ENCODE measurements at places on chromosomes 6 and 20. TPM values are rescaled to one million over a fixed set of nuclear protein-coding genes. Genes with fewer than 3 reads are reported as not detected.
A peak's percentile ranks its signal among the peaks of the same experiment; 100 is the strongest.

The KIF25 gene
- 0.29 TPM for total RNA-seq

DNA sequence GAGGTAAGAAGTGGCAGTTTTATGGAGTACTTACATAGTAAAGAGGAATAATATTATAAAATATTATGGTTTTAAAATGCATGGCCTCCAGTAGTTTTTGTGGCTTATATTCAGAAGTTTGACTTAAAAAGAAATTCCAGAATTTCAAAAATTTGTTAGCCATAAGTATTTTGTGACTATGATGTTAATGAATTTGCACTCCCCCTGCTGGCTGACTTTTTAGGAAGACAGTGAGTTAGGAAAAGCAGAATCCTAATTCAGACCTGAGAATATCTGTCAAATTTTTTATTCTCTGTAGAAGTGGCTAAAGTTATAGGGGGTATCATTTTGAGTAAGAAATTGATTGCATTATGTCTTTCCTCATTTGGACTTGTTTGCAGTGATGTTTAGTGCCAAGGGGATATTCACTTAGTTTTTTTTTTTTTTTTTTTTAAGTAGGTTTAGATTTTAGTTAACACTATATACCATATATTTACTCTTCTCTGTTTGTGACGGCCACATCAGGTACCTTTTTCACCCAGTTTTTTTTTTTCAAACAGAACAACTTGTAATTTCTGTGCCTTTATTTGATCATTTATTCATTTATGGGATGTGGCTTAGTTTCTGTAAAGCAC lies 40.8 kb downstream of the ZFAND3 start:
- H3K36me3 ChIP-seq: peaks cover 11% of the 10 kb centered on the region
- no peaks in the 10 kb centered on the region for H3K4me1 ChIP-seq
- H3K27ac ChIP-seq: no peak overlapping the region
- H3K27me3 ChIP-seq: no peaks in the 10 kb centered on the region
- H3K4me3 ChIP-seq: no peak overlapping the region

- no peaks in the 10 kb centered on the region for H3K27me3 ChIP-seq
- H3K36me3 ChIP-seq: no peaks in the 10 kb centered on the region
- H3K4me3 ChIP-seq: no peak overlapping the region
- H3K4me1 ChIP-seq: no peaks in the 10 kb centered on the region
Measured at GRCh38 chr6:124765280-124765679, 197.0 kb upstream of the RNF217 start.

- no peak for DNase-seq
- peaks cover 29% of the 10 kb centered on the region for H3K27me3 ChIP-seq
- peaks cover 7% of the 10 kb centered on the region for H3K4me1 ChIP-seq
- H3K27ac ChIP-seq: no peak overlapping the region
Measured at GRCh38 chr20:677957-678356, 2.4 kb upstream of the SCRT2 start.

DNA sequence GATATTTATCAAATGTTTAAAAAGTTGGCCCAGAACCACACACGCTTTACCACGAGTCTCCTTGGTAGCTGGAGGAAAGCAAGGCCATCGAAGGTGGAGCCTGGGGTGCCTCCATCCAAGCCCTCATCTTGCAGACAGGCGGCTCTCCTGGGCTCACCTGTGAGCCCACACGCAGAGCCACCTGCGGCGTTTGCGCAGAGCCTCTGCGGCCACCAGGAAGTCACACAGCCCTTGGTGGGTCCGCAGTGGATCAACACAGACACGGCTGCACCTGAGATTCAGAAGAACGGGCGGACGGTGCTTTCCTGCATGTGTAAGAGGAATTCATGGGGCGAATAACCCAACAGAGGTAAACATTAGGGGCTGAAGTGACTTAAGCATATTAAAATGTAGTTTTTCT lies 24.5 kb upstream of the SMOC2 start:
- DNase-seq: no peak
- H3K4me1 ChIP-seq: no peaks in the 10 kb centered on the region
- H3K36me3 ChIP-seq: no peaks in the 10 kb centered on the region

GRCh38 chr6:108651340-108652227 lies 90.9 kb downstream of the FOXO3 start:
- H3K4me3 ChIP-seq: no peak overlapping the region
- H3K27ac ChIP-seq: peak overlapping the region; percentile 91
- no peaks in the 10 kb centered on the region for H3K27me3 ChIP-seq
- DNase-seq: peak; percentile 35
- H3K4me1 ChIP-seq: peaks cover 54% of the 10 kb centered on the region

The RIPPLY2 gene
- not detected for total RNA-seq

DNA sequence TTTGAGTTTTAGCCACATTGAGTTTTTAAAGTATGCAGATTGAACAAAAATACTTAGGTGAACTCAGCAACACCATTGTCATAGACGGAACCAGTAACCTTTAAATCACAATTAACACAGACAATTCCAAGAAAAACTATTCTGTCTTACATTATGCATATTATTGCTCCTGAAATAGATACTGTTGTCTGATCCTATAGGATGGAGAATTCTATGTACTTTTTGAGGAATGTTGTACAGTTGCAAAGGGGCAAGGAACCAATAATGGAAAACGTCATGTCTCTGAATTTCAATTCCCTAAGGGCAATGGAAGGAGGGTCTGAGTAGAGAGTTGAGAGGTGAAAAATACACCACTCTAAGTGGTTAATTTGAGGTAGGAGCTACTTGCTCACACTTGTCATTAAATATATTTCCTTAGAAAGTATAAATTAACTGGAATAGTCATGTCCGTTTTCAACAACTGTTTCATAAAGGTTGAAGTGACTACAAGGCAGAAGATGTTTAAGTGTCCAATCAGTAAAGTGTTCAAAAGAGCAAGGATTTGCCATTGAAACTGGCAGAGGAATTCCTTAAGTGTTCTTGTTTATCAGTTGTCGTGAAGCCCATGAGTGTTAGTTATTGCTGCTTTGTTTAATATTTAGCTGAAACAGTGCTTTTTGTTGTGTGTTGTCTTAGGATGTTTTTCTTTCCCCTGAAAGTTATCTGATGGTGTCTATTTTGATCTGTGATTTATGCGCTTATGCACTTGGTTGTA lies 1.3 kb downstream of the NKAIN2 start:
- no peak overlapping the region for H3K27ac ChIP-seq
- DNase-seq: no peak
- no peak overlapping the region for H3K4me3 ChIP-seq
- peaks cover 9% of the 10 kb centered on the region for H3K4me1 ChIP-seq

DNA sequence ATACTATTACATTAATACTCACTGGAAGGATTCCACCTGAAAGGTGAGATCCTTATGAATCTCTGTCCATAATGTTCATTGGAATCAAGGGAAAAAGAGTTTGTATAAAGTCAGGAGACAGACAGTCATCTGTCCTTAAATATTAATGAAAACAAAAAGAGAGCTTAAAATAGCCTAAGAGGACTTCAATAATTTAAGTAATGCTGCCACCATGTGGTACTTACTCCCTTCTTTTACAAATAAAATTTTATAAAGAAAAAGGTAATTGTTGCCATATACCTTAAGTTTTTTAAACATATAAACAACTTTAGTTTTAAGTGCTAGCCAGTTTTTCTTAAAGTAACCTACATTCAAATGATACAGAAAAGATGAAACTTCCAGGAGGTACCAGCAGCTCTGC lies 5.1 kb downstream of the BLOC1S5 start:
- H3K4me3 ChIP-seq: no peak overlapping the region
- peaks cover 11% of the 10 kb centered on the region for H3K4me1 ChIP-seq
- no peaks in the 10 kb centered on the region for H3K27me3 ChIP-seq
- peaks cover 55% of the 10 kb centered on the region for H3K36me3 ChIP-seq

The PROKR2 gene
- not detected for total RNA-seq

GRCh38 chr6:1756472-1757129 lies 146.9 kb downstream of the FOXC1 start:
- DNase-seq: peak; percentile 33
- H3K36me3 ChIP-seq: no peaks in the 10 kb centered on the region
- H3K27me3 ChIP-seq: no peaks in the 10 kb centered on the region
- H3K4me1 ChIP-seq: no peaks in the 10 kb centered on the region
- no peak overlapping the region for H3K27ac ChIP-seq

- no peak overlapping the region for H3K4me3 ChIP-seq
- no peaks in the 10 kb centered on the region for H3K27me3 ChIP-seq
- H3K36me3 ChIP-seq: no peaks in the 10 kb centered on the region
- H3K4me1 ChIP-seq: peaks cover 11% of the 10 kb centered on the region
Measured at GRCh38 chr20:44759595-44759994, 13.9 kb downstream of the KCNK15 start.

DNA sequence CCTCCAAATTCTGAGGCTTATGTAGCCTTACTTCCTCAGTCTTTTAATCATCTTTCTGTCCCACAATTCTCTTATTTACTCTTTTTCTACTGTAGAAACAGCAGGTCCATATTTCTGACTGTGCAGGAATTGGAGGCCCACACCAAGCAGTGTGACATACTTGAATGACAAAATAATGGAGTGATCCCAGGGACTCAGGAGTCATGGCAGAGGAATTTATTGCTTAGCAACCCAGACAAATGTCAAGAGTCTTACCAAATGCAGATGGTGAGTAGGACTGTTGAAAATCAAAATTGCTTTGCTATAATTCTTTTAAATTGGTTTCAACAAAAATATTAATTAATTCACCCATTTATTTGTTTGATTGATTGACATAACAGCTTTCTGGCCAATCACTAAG lies 59.9 kb downstream of the HTR1B start:
- no peak overlapping the region for H3K4me3 ChIP-seq
- H3K4me1 ChIP-seq: no peaks in the 10 kb centered on the region
- no peaks in the 10 kb centered on the region for H3K36me3 ChIP-seq
- no peaks in the 10 kb centered on the region for H3K27me3 ChIP-seq
- no peak for DNase-seq

The FAM209B gene
- total RNA-seq: not detected

DNA sequence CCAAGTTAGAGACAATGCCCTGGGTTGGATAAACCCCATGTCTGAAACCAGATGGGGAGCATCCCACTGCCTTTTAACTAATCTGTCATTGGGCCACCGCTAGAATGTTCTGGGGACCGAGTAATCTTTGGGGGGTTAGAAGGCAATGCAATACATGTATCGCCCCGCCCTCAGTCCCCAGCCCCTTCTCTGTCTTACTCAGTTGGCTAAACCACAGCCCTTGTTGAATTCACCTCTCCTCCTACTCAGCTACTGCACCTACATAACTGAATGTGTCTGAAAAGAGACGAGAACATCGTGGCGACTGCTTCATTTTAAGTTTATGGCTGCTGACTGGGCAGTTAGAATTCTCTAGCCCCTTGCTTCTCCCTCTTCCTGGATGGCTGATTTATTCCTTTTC lies 15.1 kb upstream of the CCR6 start:
- no peak overlapping the region for H3K27ac ChIP-seq
- H3K36me3 ChIP-seq: no peaks in the 10 kb centered on the region
- DNase-seq: no peak
- no peaks in the 10 kb centered on the region for H3K27me3 ChIP-seq

The NCOA6 gene
- 19.9 TPM for total RNA-seq

The VPS52 gene
- 27.5 TPM for total RNA-seq

DNA sequence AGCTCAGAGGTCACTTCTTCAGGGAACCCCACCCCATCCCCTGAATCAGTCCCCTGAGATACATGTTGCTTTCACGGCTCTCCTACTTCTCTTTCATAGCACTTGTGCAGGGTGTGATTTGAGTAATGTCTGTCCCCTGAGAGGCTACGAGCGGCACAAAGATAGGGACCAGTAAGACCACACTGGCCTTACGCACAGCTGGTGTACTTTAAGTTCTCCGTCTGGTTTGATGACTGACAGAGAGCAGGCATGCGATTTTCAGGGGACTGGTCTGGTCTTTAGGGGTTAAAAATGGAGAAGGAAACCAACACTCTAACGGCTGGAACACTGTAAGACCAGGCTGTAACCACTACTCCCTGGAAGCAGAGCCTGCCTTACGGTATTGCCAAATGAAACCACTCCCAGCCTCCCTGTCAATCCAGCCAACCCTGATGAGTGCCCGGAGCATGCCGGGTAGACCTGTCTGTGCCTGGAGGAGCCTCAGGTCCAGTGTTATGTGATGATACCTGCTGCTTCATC lies 47.1 kb downstream of the ELMO2 start:
- H3K4me3 ChIP-seq: peak overlapping the region; percentile 15
- H3K27me3 ChIP-seq: no peaks in the 10 kb centered on the region
- H3K27ac ChIP-seq: peak overlapping the region; percentile 34
- peaks cover 18% of the 10 kb centered on the region for H3K4me1 ChIP-seq

All from heart left ventricle (tissue), 16 donors.